CD4-positive, alpha-beta memory T cell (primary cell): ENCODE measurements at places on chromosomes 2 and 18. TPM values are rescaled to one million over a fixed set of nuclear protein-coding genes. Genes with fewer than 3 reads are reported as not detected.

Gene PELI1
- 15.4 TPM for polyA plus RNA-seq

Gene EMILIN1
- polyA plus RNA-seq: 0.67 TPM

Gene ICA1L
- 1.8 TPM for polyA plus RNA-seq

Gene SIGLEC15
- not detected for polyA plus RNA-seq

DNA sequence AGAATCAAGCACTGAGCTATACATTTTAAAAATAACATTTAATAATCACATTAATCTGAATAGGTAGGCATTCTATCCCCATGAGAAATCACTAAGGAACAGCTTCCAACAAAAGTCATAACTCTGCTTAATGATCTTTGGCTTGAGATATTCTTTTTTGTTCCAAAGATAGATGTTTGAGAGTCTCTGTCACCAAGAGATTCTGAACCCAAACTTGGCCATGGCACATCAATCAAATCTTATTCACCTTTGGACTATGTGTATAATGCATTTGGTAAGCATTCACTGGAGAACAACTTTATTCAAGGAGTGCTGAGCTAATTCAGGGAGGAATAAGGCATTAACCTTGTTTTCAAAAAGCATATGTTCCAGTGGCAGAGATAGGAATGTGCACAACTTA, 743.3 kb downstream of the SLC4A3 start:
- H3K4me3 ChIP-seq: no peak overlapping the region
- H3K4me1 ChIP-seq: no peaks in the 10 kb centered on the region
- H3K36me3 ChIP-seq: no peaks in the 10 kb centered on the region
- no peak overlapping the region for H3K27ac ChIP-seq
- H3K27me3 ChIP-seq: no peaks in the 10 kb centered on the region
- DNase-seq: no peak

DNA sequence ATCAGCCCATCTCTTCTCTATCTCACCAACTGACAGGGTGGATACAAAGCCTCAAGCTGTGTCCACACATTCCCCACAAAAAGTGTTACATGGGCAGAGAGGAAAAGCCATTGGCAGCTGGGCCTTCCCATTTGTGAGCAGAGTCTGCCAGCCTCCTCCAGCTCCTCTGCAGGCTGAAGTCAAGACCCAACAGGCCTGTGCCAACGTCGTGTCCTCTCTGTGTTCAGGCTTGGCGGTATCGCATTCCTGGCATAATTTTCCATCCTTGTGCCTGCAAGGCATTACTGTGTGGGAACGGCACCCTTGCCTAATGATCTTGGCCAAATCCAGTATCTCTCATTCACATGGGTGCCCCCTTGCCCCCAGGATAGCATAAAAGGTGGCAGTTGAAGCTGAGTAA, 41.5 kb upstream of the APCDD1 start:
- no peaks in the 10 kb centered on the region for H3K4me1 ChIP-seq
- no peak for DNase-seq

DNA sequence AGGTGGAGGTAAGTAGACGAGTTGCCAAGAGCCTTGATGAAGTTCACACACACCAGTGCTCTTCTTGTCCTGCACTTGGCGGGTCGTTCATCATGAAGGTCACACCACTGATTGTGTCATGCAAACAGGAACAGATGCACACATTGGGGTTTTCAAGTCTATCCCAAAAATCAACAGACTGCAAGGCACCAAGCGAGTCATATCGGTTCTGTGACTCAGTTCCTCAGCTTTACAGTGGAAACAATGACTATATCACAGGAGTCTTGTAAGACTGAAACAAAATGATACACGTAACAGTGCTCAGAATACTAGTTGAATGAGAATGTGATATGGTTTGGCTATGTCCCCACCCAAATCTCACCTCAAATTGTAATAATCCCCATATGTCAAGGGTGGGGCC, 526.9 kb upstream of the ID2 start:
- no peaks in the 10 kb centered on the region for H3K27me3 ChIP-seq
- no peak overlapping the region for H3K27ac ChIP-seq
- DNase-seq: no peak
- no peak overlapping the region for H3K4me3 ChIP-seq
- no peaks in the 10 kb centered on the region for H3K4me1 ChIP-seq

GRCh38 chr2:128772671-128773070, 454.0 kb upstream of the HS6ST1 start:
- no peaks in the 10 kb centered on the region for H3K36me3 ChIP-seq
- no peaks in the 10 kb centered on the region for H3K27me3 ChIP-seq
- H3K27ac ChIP-seq: no peak overlapping the region
- no peak overlapping the region for H3K4me3 ChIP-seq
- no peak for DNase-seq

DNA sequence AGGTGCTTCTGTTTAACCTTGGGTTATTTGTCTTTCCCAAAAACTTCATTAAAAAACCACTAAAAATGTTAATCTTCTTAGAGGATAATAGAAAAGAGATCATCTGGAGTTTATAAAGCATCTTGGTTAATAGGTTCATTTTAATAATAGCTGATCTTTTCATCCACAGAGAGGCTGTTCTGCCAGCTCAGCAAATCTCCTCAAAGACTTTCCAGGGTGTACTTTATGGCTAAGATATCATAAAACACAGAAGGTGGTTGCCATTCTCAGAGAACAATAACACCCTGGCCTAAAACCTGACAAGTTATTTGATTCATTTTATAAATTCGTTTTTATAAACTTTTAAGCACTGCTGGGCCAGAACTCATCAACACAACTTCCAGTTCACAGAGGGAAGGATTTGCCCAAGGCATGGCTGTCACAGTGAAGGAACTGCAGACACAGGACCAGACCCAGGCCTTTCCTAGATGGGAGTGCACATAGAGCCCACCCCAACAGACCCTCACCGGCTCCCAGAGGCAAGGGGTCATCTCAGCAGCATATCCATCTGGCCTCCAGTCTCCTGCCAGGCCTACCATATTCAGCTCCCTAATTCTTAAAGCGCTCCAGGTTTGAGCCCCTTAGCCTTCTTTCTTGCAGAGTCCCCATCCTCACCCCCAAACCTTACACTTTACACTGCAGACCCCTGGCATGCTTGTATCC, 203.4 kb upstream of the RAB6C start:
- no peaks in the 10 kb centered on the region for H3K4me1 ChIP-seq
- DNase-seq: no peak
- H3K27me3 ChIP-seq: no peaks in the 10 kb centered on the region

DNA sequence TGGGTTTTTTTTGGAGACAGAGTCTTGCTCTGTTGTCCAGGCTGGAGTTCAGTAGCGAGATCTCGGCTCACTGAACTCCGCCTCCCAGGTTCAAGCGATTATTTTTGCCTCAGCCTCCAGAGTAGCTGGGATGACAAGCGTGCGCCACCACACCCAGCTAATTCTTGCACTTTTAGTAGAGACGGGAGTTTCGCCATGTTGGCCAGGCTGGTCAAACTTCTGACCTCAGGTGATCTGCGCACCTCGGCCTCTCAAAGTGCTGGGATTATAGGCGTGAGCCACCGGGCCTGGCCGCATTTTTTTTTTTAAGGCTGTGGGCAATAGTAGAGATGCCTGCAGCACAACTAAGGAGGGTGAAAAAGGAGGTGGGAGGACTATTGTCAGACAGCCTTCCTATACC, 41.7 kb upstream of the ZNF532 start:
- H3K36me3 ChIP-seq: no peaks in the 10 kb centered on the region
- H3K4me1 ChIP-seq: peaks cover 14% of the 10 kb centered on the region
- H3K4me3 ChIP-seq: no peak overlapping the region
- H3K27ac ChIP-seq: no peak overlapping the region

- no peaks in the 10 kb centered on the region for H3K27me3 ChIP-seq
- DNase-seq: no peak
- H3K4me3 ChIP-seq: no peak overlapping the region
- H3K36me3 ChIP-seq: no peaks in the 10 kb centered on the region
- H3K4me1 ChIP-seq: no peaks in the 10 kb centered on the region
These were observed 60.8 kb downstream of the SLC66A2 start for GRCh38 chr18:79890674-79891073.

DNA sequence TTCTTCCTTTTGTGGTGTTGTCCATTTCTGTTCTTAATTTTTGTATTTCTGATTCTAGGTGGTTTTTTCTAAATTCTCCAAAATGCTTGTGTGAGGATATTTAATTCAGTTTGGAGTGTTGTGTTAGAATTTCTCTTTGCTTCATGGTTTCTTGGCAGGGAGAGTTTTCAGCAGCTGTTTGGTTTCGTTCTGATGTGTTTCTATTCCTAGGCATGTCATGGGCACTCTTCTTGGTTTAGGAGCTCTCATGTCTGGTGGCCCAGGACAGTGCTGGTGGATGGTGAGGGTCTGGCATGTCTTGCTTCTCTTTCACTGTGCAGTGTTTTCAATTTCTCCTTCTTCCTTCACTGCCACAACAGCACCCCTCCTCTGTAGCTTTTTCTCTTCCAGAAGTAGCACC, 52.9 kb downstream of the OSBPL6 start:
- H3K27ac ChIP-seq: no peak overlapping the region
- DNase-seq: no peak
- no peak overlapping the region for H3K4me3 ChIP-seq

GRCh38 chr2:85866165-85866659, 22.6 kb downstream of the ST3GAL5 start:
- peaks cover 50% of the 10 kb centered on the region for H3K4me1 ChIP-seq
- no peak for DNase-seq
- no peak overlapping the region for H3K4me3 ChIP-seq
- peaks cover 5% of the 10 kb centered on the region for H3K36me3 ChIP-seq
- no peak overlapping the region for H3K27ac ChIP-seq
- no peaks in the 10 kb centered on the region for H3K27me3 ChIP-seq

GRCh38 chr2:73268830-73269685, 15.2 kb downstream of the FBXO41 start:
- H3K36me3 ChIP-seq: no peaks in the 10 kb centered on the region
- H3K4me1 ChIP-seq: peaks cover 24% of the 10 kb centered on the region
- DNase-seq: peak; percentile 80
- peak overlapping the region; percentile 45 for H3K4me3 ChIP-seq
